NCI-H69 (cell line): ENCODE measurements at places on chromosomes 7 and 10.
A peak's percentile ranks its signal among the peaks of the same experiment; 100 is the strongest.

- DNase-seq, result no peak
These were observed 293.1 kb downstream of the CDK14 start for GRCh38 chr7:90889210-90889609.

DNA sequence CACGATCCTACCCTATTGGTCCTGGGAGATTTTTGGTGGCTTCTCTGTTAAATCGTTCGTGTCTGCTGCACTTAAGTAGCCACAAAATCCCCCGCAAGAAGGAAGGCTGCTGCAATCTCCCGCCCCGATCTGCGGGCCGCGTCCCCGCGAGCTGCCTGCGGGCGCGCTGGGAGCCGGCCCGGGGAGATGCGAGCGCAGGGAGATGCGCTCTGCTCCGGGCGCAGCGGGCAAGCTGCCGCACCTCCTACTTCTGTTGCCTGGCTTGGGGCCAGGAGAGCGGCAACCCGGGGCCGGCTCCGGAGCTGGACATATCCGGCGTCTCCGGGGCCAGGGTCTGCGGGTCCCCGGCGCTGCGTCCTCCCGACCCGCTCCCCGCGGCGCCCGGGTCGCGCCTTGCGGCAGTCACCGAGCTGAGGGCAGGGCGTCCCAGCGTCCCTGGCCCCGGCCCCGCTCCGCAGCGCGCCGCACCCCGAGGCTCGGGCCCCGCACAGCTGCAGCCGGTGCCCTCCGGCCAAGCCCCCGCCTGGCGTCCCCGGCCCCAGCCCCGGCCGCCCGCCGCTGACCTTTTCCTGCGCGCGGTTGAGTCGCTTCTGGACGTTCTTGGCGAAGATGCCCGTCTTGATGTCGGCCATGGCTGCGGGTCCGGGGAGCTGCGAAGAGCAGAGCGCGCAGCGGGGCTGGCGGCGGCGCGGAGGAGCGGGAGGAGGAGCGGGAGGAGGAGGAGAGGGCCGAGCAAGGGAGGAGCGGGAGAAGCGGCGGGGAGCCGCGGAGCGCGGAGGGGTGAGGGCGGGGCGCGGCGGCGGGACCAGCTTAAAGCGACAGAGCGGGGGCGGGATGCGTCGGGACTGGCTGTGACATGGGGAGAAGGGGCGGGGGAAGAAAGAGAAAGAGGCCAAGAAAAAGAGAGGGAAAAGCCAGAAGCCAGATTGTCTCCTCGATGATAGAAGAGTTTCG lies at the start of gene AMPH:
AMPH (minus strand) TSS at position 654 of the 954 bp plus-strand sequence; CDS start at position 632, 22 bp downstream.
- DNase-seq, result peak; percentile 90

- DNase-seq, result peak; percentile 88
These were observed 67.8 kb downstream of the SLC13A1 start for GRCh38 chr7:123131961-123132360.

DNA sequence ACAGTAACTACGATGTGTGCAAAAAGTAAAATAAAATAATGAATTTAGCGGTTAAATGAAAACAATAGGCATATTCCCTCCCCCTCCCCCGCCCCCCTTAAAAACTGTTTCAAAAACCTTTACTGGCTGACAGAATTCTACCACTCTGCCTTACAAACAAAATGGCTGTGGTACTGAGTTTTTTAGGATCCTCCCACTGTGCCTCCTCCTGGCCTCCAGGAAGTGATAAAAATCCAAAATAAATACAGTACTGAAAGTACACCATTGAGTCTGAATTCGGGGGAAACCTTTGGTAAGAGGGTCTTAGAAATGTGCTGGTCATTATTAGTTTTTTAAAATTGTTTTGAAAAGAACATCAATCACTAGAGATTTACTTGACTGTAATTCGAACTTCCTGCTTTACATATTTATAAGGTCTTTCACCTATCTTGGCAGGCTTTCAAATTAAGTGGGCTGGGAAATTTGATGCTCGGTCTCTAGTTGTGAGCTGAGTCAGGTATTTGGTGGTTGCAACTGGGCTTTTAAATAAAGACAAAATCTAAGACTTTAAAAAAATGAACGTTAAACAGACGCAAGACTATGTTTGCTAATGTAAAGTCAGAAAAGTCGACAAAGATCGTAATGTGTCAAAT lies 32.5 kb upstream of the EPC1 start:
- DNase-seq, result peak; percentile 74

GRCh38 chr10:96333101-96333500 lies 25.7 kb downstream of the OPALIN start:
- no peak for DNase-seq

GRCh38 chr7:3916146-3916545 lies 615.1 kb downstream of the SDK1 start:
- peak; percentile 51 for DNase-seq

DNA sequence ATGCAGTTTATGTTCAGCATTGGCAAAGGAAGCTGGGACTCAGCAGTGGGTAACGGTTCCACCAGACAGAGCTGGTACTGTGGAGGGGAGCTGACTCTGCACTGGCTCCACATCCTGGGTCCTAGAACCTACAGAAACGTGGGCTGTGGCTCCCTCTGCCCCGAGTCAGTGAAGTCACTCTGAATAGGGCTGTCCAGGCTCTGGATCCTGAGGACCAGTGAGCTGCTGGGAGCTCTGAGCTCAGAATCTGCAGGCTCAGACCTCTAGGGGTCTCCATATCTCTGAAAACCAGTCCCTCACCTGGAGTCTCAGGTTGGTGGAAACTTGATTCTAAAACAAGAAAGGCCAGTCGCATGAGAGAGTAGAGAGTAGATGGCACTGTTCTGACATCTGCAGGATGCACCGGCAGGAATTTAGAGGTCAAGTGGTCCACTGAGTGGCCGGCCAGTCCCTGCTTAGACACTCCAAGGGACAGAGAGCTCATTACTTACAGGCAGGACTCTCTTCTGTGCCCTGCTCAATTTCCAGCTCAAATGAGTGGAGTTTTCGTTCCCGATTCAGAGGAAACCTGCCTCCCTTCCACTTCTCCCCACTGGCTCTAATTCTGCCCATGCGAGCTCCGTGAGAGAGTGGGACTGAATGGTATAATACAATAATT lies 18.6 kb downstream of the NPFFR1 start:
- DNase-seq, result peak; percentile 64

DNA sequence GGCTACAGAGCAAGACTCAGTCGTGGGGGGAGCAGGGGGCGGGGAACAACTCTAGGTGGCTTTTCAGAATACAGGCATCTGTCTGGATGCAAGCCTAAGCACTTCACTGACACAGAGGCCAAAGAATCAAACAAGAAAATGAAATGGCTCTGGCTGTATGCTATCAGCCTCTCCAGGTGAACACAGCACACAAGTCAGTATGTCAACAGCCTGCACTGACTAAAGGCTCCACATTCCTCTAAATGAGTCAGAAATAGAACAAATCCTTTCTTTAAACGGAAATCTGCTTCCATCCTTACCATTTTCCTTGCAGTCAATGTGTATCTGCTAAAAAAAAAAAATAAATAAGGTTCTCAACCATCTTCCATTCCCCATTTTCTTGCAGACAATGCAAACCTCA lies 88.3 kb downstream of the ARMH3 start:
- DNase-seq, result no peak
